CD4-positive, alpha-beta memory T cell (primary cell): ENCODE measurements at places on chromosomes 11 and 22. TPM values are rescaled to one million over a fixed set of nuclear protein-coding genes. Genes with fewer than 3 reads are reported as not detected.

Gene SLC35E4
- 2.9 TPM for total RNA-seq

Gene PATE2
- not detected for total RNA-seq

Gene TAF10
- 120 TPM for total RNA-seq

Gene NLRP14
- total RNA-seq: not detected

Gene LRRC56
- total RNA-seq: 4.6 TPM

Gene OR4X1
- not detected for total RNA-seq

Gene MMP10
- total RNA-seq: not detected

Gene CHRM1
- not detected for total RNA-seq

Gene NLRP6
- 26.3 TPM for total RNA-seq

Gene SHISA8
- total RNA-seq: not detected

Gene RIMBP3C
- 4.5 TPM for total RNA-seq

Gene ESAM
- total RNA-seq: 1.5 TPM

DNA sequence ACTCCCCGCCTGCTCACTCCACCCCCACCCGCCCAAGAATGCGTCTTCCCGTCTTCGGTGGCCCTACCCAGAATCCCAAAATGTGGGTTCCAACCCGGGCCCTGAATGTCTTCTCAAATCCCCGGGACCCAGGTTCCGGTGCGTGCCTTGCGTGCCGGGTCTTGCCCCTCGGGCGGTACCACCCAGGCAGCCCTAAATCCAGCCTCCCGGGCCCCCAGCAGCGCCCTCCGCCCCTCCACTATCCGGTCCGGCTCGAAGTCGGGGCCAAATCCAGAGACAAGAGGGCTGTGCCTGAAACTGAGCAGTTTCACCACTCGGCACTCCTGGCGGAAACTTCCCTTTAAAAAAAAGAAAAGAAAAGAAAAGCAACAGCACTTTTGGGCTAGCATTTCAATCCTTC, 16.3 kb upstream of the CCT8L2 start:
- DNase-seq: no peak

- no peak for DNase-seq
These were observed 2.4 kb downstream of the CHEK1 start for GRCh38 chr11:125627236-125627910.

DNA sequence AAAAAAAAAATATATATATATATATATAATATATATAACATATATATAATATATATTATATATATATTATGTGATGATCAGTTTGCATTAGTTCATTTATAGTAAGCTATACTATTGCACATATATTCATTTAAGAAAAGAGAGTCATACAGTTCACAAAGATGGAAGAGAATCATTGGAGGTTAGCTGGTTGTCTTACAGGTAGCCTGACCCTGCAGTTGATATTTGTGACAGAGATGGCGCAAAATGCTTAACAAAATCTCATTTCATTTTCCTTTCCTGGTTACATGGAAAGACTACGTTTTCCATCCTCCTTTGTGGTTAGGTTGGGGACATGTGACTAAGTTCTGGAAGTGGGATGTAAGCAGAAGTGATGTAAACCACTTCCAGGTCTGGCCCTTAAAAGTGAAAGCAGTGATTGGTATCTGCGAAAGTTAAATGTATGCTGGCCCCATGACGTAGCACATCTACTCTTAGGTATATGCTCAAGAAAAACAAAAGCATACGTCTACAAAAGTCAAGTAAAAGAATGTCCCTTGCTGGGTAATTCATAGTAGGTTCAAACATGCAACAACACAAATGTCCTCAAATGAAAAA, 7.2 kb upstream of the TMEM135 start:
- peak; percentile 23 for DNase-seq

- DNase-seq: no peak
These were observed 101.5 kb downstream of the DLG2 start for GRCh38 chr11:85525686-85526085.

GRCh38 chr22:35777335-35777975, 59.8 kb downstream of the APOL5 start:
- DNase-seq: no peak

DNA sequence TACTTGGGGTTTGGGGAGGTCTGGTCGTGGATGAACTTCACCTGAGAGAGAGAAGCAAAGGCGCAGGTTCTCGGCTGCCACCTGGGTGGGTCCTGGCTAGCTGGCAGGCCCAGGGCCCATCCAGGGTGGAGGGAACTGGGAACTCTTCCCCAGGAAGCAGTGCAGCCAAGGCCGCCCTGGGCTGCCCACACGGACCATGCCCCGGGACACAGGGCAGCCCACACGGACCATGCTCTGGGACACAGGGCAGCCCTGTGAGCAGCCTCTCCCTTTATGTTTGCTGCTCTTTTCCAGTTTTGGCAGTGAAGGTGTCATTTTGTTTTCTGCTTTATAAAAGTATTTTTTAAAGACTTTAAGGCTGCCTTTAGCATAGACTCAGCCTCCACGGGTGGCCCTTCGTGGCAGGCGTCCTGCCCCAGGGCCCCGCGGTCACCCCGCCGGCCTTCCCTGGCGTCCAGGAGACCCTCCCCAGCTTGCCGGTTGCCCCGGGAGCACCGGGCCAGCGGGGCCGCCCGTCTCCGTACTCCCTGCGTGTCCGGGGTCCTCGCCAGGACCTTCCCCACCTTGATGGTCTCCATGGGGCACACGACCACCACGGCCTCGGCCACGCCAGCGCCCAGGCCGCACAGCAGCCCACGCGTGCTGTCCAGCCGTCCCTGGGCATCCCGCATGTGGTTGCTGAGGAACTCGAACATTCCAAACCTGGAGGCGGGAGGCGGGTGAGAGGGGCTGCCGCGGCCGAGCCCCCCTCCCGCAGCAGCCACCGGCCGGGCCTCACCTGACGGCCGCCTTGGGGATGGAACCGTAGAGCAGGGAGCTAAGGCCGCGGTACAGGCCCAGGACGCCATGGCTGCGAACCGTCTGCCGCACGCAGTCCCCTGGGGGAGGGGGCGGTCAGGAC, 1.1 kb downstream of the SLC25A1 start:
- DNase-seq: no peak

- no peak for DNase-seq
These were observed 716.6 kb upstream of the LUZP2 start for GRCh38 chr11:23780231-23780630.

DNA sequence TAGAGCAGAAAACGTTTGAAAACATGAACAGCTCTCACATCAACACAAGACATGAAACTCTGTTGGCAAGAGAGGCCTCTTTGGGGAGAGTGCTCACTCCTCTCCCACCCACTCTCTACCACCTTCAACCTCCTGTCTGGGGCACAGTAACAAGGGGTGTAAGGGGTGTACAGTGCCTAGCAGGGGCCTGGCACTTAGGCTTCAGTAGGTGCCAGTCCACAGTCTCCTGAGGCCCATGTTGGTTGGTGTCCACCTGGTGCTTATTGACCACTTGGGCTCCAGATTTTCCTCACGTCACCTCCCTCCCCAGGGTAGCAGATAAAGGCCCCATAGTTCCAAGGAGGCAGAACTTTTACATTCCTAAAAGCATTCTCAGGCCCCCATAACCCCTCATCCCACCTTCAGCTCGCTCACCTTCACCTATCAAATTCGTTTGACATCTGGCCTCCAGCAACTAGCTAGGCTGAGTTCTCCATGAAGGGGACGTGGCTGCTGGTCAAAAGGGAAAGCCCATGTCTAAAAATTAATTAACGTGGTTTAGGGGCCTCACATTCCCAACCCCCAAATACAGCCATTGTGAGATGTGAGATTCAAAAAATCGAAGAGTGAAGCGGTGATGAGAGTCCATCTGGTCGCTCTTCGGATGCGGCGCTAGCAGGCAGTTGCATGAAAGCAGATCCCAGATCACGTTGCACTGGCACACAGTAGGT, 712 bp upstream of the MED15 start:
- DNase-seq: no peak

DNA sequence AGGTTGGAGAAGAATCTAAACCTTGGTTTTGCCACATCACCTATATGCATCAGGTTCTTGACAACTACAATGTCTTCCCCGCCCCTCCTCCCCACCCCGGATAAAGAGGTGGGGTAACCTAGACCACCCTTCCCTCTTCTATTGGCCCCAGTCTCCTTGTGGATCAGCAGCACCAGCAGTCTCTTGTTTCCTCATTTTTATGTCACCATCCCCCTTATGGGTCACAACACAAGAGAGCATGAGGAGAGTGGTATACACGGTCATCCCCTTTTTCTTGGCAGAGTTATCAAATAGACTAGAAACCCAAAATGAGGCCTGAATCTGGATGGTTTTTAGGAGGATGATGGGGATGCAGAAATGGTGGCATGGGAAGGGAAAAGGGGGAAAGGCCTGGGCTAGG, 1.2 kb downstream of the MS4A4E start:
- DNase-seq: no peak

- DNase-seq: no peak
These were observed 643 bp downstream of the CEND1 start for GRCh38 chr11:788953-789940.

DNA sequence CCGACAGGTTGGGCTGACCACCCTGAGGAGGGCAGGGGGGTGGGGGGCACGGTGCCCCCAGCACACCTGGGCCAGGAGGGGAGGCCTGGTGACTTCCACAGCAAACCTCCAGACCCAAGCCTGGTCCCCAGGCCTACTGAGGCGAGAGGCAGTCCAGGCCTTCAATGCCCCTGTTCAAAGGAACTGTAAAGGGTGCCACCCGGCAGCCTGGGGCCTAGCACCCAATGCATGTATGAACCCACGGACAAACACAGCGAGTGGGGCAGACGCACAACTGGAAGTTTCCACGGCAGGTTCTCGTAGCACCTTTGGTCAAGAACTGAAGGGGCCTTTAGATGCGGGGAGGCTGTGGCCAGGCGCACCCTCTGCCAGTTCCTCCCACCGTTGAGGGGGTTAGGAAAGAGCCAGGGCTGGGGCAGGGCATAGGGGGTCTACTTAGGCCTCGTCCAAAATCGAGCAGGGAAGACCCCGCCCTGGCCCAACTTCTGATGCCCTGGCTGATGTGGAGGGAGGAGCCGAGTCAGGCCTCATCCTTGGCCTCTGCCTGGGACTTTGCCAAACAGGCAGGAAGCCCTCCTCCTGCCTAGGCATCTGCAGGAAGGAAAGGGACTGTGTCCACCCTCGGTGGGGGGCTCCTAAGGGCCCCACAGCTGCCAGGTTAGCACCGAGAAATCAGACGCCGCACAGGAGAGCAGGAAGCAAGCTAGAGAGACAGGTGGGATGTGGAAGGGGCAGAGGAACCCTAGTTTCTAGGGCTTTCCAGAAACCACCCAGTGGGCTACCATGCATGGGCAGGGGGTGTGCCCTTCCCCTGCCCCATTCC, 6.6 kb downstream of the CBX6 start:
- DNase-seq: no peak

- DNase-seq: no peak
These were observed 6.5 kb downstream of the RFPL3 start for GRCh38 chr22:32364210-32364609.

DNA sequence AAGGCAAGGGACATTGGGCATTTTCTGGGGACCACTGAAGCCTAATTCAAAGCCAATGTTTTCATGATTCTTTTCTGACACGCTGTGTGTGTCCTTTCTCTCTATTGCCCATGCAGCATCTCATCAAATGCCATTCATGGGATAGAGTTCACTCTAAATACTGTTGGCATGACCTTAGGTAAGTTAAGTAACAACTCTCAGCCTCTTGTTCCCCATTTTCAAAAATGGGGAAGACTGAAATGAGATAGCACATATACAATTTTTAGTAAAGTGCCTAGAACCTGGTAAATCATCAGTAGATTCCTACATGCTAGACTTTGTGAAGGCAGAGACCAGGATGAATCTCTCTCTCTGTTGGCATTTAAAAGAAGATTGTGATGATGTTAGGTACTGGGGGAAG, 12.7 kb upstream of the OR52K2 start:
- DNase-seq: no peak

- no peak for DNase-seq
These were observed 5.6 kb upstream of the TMA7B start for GRCh38 chr22:39954584-39955055.

GRCh38 chr11:14622223-14622954, 21.2 kb upstream of the PDE3B start:
- no peak for DNase-seq

GRCh38 chr11:16031210-16031609, 325.1 kb downstream of the SOX6 start:
- no peak for DNase-seq

DNA sequence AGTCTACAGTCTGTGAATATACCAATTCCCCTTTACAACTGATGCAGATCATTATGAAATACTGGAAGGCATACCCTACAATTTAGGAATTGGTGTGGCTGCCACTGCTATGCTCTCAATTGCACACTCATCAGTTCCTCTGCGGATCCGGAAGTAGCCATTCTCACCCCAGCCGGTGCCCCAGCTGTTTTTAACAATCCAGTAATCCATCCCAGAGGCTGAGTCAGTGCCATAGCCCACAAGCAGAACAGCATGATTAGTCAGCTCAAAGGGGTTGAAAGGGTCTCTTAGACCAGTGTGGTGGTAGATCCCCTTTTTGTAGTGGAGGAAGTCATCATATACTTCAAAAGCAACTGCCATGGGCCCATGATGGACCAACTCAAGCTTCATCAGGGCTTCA, 43.6 kb downstream of the CTSC start:
- no peak for DNase-seq

GRCh38 chr11:11973866-11974265, 34.6 kb downstream of the DKK3 start:
- DNase-seq: no peak

GRCh38 chr11:36122671-36123070, 166.6 kb downstream of the COMMD9 start:
- no peak for DNase-seq

DNA sequence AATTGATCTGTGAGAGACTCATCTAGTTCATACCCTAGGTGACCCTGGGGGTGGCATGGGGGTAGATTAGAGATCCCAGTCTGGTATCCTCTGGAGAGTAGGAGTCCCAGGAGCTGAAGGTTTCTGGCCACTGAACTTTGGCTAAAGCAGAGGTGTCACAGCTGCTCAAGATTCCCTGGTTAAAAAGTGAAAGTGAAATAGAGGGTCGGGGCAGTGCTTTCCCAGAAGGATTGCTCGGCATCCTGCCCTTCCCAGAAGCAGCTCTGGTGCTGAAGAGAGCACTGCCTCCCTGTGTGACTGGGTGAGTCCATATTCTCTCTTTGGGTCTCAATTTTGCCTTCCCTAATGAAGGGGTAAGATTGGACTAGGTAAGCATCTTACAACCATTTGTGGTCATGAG, 653 bp downstream of the IL18BP start:
- no peak for DNase-seq

DNA sequence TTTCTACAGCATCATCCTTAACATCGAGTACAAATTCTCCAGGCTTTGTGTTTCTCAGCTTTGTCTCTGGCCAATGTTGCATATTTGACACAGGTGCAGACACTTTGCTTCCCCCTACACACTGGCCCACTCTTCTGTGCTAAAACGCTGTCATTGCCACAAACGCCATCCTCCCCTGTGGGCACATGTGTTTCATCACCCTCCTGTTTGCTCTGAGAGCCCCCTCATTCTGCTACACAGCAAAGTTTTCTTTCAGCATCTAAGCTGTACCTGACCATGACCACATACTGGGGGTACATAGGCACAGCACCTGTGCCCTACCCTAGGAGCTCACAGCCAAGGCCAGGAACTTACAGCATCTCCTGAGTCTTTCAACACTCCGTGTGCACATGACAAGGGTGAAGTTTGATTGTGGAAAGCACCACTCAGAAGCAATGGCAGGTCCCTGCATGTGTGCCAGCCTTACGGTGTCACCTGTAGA, 7.9 kb upstream of the IGLL5 start:
- DNase-seq: no peak
